ENCODE measurements at places on chromosomes 11 and 22.

GRCh38 chr11:34633640-34633989 lies 12.7 kb downstream of the EHF start:
- no peak for DNase-seq

DNA sequence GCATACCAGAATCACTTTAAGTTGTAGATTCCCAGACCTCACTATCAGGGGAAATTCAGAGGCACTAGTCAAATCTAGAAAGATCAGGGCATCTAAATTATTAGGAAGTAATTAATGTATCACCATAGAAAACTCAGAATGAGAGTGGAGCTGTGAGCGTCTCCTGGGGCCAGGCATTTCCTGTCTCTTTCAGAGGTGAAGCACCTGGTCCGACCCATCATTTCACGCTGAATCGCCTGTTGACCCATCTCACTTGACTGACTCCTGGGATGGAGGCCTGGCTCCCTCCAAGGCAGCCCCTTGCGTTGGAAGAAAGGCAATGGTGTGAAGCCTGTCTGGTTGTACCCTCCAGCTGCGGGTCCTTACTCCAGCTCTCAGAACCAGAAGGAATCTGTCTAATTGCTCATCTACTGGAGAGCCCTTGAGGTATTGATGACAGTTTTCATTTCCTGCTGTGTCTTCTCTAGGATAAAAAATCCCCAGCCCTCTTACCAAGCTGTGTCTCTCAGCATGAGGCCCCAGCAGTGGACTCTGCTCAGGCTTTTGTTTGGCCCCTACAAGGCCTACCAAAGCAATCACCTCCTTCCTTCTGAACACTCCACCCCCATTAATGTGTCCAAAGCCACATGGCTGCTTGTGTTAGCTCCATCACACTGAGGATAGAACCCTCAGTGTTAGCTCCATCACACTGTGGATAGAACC lies 93.2 kb upstream of the SYT13 start:
- DNase-seq = no peak

DNA sequence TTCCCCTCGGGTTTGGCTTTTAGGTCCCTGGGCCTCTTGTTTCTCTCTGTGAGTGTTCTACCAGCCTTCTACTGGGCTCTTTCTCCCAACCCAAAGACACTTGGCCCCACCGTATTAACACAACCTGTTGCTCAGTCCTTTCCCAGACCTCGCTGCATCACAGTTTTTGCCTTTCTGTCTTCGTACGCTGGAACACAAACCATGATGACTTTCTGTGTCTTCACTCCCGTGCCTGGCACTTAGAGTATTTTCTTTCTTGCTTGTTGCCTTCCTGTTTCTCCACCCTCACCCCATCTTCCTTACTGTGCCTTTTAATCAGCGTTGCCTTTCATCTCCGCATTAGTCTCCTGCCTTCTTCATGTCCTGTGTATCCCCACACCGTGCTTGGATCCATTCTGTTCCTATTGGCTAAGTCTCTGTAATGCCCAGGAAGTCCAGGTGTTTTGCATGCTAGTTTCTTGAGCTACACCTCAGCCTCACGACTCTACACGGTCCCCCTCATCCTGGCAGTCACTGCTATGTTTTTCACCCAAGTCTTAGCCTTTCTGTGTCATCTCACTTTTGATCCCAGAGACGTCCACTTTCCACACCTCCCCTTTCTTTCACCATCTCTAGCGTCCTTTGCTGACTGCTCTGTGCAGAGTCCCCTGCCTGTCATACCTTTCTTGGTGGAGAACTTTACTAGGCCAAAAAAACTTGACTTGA lies 1.6 kb downstream of the MARK2 start:
- DNase-seq = no peak

GRCh38 chr22:27845644-27846043 lies 44.1 kb upstream of the MN1 start:
- no peak for DNase-seq

DNA sequence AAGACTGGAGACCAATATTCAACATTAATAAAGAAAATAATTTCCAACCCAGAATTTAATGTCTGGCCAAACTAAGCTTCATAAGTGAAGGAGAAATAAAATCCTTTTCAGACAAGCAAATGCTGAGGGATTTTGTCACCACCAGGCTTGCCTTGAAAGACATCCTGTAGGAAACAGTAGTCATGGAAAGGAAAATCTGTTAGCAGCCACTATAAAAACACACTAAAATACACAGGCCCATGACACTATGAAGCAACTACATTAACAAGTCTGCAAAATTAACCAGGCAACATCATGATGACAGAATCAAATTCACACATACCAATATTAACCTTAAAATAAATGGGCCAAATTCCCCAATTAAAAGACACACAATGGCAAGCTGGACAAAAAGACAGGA lies 2.4 kb upstream of the CASP4 start:
- DNase-seq = no peak

DNA sequence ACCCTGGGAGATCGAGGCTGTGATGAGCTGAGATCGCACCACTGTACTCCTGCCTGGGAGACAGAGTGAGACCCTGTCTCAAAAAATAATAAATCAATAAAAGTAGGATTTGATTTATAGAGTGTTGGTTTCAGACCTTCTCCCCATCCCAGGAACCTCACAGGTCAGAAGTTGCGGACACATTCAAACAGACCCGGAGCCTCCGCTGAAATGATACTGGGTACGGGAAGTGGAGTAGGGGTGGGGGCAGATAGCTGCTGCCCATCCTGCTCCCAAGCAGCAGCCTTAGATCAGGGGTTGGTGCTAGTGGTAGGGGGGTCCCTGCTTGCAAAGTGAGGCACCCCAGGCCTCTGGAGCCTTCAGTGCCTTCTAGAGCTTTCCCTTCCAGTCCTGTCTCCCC lies 7.8 kb downstream of the PRDM11 start:
- DNase-seq = no peak

DNA sequence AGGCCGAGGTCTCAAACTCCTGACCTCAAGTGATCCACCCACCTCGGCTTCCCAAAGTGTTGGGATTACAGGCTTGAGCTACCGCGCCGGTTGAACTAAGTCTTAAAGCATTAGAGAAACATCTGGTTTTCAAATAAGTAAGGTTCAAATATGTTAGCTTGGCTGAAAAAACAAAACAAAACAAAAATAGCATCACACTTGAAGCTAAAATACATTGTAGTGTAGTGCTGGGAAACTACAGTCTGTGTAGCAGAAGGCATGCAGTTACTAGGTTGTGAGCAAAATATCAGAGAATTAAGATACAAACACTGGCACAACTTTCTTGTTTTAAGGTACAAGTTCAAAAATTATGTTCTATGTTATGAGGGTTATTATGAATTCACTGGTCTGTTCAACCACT lies 224.8 kb upstream of the CHORDC1 start:
- DNase-seq = no peak

DNA sequence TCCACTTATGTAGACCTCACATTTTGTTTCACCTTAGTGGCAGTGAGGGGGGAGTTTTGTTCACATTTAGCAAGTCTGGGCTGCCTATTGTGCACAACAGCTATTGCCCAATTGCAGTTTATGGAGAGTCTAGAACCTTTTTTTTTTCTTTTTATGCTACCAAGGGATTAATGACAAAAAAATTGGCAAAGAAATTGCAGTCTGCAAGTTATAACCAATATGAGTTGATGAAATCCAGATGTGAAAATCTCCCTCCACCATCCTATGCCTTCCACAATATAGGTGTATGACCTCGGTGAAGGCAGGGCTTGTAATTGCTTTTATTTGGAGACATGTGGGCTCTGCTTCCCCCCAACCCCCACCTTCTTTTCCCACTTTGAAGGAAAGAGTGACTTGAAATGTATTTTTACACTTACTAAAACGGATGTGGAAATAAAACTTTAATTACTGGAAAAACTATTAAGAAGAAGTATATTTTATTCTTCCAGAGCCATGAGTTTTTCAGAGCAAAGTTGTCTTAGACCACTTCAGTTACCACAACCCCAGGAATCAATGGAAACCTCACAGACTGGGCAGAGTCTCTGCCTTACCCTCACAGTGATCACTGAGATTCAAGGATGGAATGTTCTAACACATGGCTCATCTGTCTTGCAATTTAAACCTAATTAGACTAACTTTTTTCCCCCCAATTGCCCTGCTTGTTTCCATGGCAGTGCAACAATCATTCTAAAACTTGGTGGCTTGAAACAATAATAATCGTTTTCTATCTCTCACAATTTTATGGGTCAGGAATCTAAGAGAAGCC lies 120.8 kb upstream of the SLC5A12 start:
- peak; percentile 57 for DNase-seq

DNA sequence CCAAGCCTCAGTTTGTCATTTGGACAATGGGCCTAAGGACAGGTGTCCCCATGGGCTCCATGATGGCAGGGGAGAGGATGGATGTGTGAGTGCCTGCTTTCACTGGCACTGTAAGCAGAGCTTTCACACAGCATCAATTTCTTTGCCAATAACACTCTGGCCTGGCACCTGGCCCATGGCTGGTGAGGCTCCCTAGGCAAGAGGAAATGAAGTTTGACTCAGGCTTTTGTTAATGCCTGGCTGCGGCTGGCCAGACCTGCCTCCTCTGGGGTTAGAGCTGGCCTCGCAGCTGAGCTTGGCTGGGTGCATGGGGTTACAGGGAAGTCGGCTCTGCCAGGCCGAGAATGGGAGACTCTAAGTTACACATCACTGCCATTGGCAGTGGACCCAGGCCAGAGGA lies 30.0 kb upstream of the SEZ6L start:
- no peak for DNase-seq

GRCh38 chr11:11592146-11592684 lies 29.6 kb downstream of the GALNT18 start:
- DNase-seq = no peak

- DNase-seq = no peak
Observed at GRCh38 chr11:129933262-129933661, 37.9 kb upstream of the NFRKB start.

GRCh38 chr11:722346-722811 lies 16.3 kb downstream of the EPS8L2 start:
- DNase-seq = no peak

DNA sequence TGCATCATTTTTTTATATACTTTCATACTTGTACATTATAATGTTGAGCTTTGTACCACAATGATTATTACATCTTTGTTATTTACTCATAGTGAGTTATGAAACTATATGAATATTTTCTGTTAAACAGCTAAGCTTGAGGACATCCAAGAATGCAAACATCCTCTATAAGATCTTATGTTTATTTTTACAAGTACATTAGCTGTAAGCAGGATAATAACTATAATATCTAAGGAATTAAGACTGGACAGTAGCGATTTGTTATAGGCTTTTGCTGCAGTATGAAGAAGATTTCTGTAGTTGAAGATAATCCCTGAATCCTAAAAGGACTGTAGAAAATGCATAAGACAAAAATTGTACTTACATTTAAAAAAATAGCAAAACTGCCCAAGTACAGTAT lies 176.0 kb downstream of the METTL15 start:
- no peak for DNase-seq

DNA sequence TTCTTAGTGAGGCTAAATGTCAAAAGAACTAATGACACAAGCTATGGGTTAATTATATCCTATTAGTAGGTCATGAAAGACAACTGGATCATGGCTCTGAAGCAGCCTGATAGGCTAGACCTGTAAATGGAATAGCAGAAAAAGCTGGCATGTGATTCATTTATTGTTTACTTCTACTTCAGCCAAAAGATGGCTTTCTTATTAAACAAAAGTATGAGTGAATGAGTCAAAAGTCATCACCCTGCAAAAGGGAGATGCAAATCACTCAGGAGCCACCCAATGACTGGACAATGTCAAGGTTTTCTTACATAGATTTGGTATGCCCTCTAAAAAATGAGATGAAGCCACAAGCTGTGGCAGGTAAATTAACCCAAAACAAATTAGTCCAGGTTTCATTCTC lies 138.0 kb downstream of the TRPC6 start:
- no peak for DNase-seq

- DNase-seq = no peak
Observed at GRCh38 chr11:71935338-71935925, 6.6 kb downstream of the RNF121 start.

- no peak for DNase-seq
Observed at GRCh38 chr11:65643971-65644370, 6.1 kb downstream of the SIPA1 start.

- DNase-seq = no peak
Observed at GRCh38 chr11:12223771-12224536, 113.6 kb downstream of the MICAL2 start.

- no peak for DNase-seq
Observed at GRCh38 chr11:72460091-72460647, 25.8 kb upstream of the CLPB start.

- DNase-seq = peak; percentile 75
Observed at GRCh38 chr11:26953770-26954392, 40.0 kb upstream of the FIBIN start.

DNA sequence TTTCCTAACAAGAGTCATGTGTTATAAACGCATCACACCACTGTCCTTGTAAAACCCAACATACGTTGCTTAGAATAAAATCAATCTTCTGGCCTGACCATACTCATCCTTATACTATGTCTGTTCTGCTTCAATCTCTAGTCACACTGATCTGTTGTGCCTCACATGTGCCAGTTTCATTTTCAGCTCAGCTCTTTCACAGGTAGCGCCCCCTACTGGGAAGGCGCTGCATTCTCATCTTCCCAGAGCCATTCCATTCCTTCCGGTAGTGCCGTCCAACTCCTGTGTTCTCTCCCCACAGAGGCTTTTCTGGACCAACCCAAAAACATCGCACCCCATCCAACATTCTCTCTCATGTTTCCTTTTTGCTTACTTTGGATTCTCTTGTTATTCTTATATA lies 22.2 kb downstream of the CASP5 start:
- no peak for DNase-seq

GRCh38 chr22:37333724-37334460 lies 51.6 kb downstream of the CYTH4 start:
- no peak for DNase-seq

DNA sequence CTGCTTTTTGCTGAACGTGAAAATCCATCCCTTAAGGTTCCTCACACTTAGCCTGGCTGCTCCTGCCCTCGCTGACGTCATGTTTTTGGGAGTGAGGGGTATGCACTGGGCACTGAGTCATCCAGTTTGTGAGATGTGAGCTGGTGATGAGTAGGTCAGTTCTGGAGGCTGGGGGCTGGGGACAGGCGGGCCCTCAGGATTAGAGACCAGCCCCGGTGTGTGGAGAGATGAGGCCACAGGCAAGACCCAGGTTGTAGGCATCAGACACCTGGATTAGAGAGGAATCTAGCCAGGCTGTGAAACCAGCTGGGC lies 9.2 kb downstream of the KCNC1 start:
- peak; percentile 75 for DNase-seq

GRCh38 chr11:92866679-92867282 lies 102.7 kb upstream of the MTNR1B start:
- no peak for DNase-seq

DNA sequence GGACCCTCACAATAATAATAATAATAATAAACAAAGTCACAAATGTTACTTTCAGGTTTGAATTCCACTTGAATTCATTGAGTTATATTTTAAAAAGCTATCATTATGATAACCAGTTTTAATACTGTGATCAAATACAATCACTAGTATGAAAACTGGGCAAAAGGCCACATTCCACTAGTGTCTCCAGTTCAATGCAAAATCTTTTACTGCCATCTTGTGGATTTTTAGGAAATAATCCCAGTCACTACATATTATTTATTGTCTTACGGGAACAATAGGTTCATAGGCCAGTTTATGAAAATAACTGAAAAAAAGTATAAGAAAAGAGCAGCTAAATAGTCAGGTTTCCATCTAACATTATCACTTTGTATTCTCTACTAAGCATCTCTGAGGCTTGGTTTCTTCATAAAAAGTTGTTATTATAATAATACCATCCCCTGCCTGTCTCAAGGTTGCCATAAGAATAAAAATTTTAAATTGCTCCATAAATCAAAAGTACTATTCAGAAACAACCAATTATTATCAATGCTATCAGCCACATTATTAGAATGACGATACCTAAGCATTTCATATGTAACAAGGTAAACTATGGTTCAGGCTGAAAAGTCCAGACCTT lies 533.9 kb upstream of the CCDC90B start:
- peak; percentile 55 for DNase-seq

- DNase-seq = no peak
Observed at GRCh38 chr11:77993902-77994301, 566 bp downstream of the INTS4 start.
